CD4-positive, alpha-beta memory T cell (primary cell): ENCODE measurements at places on chromosomes 2 and 18.

GRCh38 chr18:53799134-53799533 lies 425.3 kb downstream of the MBD2 start:
- DNase-seq = no peak

DNA sequence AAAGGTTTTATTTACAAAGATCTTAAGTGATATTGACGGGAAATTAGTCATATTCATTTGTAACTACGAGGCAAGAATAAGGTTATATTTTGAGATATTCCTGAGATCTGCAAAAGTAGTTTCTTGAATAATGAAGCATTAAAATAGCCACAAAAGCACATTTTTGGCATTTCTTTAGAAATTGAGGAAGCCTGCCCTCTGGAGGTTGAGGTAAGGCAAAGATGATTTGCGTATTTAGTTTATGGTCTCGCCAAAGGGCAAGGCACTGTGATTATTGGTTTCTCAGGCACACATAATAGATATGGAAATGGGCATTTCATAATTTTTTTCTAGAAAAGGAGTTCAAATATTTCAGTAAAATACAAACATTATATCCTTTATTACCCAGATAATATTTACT lies 143.7 kb upstream of the RPRM start:
- no peak for DNase-seq

- DNase-seq = no peak
Measured at GRCh38 chr2:82317012-82317411, 2012.5 kb upstream of the LRRTM1 start.

DNA sequence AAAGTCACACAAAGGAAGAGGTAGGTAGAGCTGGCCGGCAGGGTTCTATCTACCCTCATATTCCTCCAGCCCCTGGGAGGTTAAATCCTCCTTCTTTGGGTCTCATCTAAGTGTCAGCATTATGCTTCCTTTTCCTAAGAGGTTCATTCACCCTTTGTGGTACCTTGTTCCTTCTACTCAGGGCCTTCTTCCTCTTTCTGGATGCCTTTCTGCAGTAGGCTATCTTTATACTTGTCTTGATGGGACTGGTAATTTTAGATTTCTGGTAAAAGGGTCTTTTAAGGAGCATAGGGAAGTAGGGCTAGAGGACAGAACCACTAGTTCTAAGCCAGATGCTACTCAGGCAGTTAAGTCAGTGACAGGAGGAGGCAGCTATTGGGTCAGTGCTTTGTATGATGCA lies 13.7 kb upstream of the TNP1 start:
- no peak for DNase-seq

GRCh38 chr18:48027401-48027963 lies 97.0 kb upstream of the SMAD2 start:
- no peak for DNase-seq

GRCh38 chr2:20113004-20113796 lies 61.8 kb upstream of the LAPTM4A start:
- no peak for DNase-seq

DNA sequence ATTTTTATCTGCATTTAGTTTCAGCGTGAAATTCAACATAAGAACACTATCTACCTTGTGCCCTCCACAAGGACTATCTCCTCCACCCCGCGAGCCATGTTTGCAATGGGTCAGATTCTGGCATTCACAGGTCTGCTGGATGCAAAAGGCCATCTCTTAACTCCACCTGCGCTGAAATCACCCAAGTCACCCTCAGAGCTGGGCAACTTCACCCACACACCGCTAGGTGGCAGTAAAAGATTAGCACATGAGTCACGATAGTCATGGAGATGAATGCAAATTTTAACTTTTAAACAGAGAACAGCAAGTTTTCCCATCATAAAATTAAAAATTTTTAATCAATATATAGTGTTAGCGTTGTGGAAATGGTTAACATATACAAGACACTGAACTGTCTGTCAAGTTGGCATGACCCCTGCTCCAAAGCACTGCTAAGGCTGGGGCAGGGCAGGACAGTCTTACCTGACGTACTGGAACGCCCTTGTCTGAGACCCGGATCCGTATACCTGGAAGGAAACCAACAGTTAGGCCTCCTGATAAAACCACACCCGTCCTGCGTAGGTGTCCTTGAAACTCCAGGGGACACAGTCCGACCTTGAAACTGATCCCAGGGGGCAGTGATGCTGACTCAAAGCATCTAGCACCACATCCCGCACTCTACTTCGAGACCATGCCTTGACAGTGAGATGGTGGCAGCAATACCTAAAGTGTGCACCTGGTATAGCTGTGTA lies 89.6 kb downstream of the UXS1 start:
- DNase-seq = peak; percentile 72

DNA sequence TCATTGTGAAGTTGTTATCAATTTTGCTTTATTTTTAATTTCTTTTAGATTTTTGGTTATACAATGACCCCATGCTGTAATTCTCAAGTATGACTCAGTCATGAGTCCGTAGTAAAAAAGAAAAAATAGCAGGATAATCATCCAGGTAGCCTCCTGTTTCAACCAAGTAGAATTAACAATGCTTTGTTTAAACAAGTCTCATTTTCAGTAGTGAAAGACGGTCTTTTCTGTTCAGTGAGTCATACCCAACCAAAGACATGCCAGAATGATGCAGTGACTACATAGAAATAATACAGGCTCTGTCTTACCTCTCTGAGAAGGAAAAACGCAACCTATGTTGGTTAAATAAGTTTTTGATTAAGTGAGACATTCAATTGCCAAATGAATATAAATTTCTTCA lies 67.8 kb upstream of the DSC1 start:
- DNase-seq = no peak

GRCh38 chr2:143582046-143582747 lies 453.0 kb downstream of the ARHGAP15 start:
- no peak for DNase-seq

- no peak for DNase-seq
Measured at GRCh38 chr2:45497355-45497754, 113.7 kb downstream of the SRBD1 start.

- DNase-seq = no peak
Measured at GRCh38 chr18:35514283-35514682, 16.5 kb upstream of the INO80C start.

DNA sequence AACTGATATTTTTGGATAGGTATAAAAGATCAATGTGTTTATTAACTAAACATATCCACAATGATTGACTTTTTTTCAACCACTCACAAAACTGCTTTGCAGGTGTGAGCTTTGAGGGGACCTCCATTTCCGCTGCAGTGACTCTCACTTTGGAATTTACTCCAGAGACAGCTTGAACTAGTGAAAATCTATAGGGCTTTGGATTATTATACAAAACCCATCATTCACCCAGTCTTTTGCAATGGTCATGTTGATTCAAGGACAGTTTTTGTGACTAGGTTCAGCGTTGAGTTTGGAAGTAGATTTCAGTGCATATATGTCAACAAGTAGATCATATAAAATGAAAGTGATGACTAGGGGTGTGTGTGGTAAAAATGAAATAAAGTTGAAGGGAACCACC lies 87.7 kb downstream of the EHBP1 start:
- no peak for DNase-seq
